Astrocyte (in vitro differentiated cells and primary cell): ENCODE measurements at places on chromosomes 6 and 20. TPM values are rescaled to one million over a fixed set of nuclear protein-coding genes. Genes with fewer than 3 reads are reported as not detected.

DNA sequence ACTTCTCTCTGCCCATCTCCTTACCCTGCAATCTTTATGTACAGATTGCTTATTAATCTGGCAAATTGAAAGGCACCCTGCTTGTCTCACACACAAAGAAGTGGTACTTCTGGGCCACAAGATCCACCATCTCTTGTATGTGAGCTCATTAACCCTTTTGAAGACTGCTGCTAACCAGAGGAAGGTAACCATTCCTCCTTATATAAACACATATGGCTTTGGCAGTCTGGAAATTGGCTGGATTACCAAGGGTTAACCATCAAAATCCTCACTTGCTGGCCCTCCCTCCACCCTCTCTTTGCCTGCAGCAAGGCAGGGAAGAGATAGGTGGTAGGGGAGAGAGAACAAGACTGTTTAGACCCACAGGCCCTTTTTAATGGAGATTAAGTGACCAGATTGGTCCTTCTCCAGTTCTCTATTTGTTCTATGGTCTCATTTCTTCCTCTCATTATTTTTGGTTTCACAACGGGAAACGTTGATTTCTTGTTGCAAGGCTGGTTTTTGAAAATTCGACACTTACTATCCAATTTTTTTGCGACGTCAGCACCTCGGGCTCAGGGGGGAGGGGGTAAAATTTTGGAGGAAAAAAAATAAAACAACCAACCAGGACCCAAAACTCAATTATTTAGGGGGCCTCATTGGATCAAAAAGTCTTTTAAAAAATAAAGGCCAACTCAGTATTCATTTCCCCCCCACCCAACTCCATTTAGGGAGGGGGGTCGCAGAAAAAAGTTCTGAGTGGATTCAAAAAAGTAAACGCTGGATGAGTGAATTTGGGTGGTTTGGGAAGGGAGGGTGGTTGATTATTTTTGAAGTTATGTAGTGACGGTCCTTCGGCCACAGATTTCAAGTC is 859 bp downstream of the PPP1R10 start:
- peaks cover 35% of the 10 kb centered on the region for H3K4me1 ChIP-seq
- H3K4me3 ChIP-seq = peak overlapping the region; percentile 100
- H3K27ac ChIP-seq = peak overlapping the region; percentile 100

DNA sequence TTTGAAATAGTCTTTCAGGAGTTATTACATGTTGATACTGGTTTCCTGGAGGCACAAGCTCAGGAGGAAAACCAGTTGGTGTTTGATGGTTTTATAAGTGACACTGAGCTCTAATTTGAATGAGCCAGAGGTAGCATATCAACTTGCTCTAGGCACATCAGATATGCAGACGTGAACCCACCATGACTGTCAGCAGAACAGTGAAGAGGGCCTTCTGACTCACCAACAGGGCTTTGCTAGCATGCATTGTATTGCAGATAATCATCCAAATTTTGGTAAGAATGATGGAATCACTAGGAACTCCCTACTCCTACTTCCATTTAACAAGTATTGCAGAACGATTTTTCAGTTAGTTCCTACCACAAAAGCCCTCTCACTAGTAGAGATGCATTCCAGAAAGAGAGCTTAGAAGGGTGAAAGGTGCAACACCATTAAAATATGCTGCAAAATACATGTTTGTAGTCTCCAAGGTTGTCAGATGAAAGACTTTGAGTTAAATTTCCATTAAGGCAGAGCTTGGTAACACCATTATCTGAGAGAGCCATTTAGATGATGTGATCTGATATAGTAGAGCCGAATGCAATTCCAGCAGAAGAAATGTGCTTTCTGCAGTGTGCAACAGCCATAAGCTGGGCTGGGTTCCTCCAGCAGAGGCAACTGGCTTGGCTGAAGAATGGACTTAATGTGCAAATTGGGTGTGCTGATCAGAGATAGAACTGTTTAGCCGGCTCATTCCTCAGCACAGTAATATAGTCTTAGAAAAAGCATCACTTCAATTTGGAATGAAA is 968.7 kb upstream of the ADGRB3 start:
- no peak overlapping the region for H3K4me3 ChIP-seq
- no peak for DNase-seq
- H3K36me3 ChIP-seq = no peaks in the 10 kb centered on the region
- no peaks in the 10 kb centered on the region for H3K4me1 ChIP-seq
- H3K27ac ChIP-seq = no peak overlapping the region

GRCh38 chr6:51768087-51768486 is 319.3 kb downstream of the PKHD1 start:
- H3K36me3 ChIP-seq = no peaks in the 10 kb centered on the region
- no peaks in the 10 kb centered on the region for H3K4me1 ChIP-seq
- H3K27me3 ChIP-seq = no peaks in the 10 kb centered on the region
- H3K27ac ChIP-seq = no peak overlapping the region
- no peak overlapping the region for H3K4me3 ChIP-seq
- DNase-seq = no peak

GRCh38 chr6:18388271-18388670 is 1.1 kb downstream of the RNF144B start:
- H3K27ac ChIP-seq = peak overlapping the region; percentile 7
- no peak for DNase-seq
- peak overlapping the region; percentile 73 for H3K4me3 ChIP-seq

DNA sequence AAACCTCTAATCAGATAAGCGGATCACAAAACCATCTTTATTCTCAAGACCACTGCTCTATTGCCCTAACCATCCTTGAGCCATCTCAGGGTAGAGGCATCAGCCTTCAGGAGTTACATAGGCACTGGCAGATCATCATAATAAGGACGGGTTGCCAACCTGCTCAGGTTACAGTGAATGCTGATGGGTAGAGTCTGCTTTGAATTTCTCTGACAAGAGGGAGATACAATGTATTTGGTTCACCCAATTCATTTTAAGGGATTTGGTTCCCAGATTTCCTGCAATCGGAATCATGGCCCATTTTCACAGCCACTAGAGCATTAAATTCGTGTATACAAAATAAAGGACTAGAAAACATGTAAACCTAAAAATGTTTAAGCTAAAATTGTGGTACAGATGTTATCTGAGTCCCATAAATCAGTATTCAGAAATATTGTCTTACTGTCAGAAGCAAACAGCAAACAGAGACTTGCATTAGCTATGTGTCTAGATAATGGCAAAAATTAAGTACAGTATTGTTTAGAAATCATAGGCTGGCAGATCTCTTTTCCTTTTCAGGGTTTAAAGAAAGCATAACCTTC is 41.9 kb upstream of the TMEM170B start:
- DNase-seq = no peak
- H3K4me3 ChIP-seq = no peak overlapping the region
- H3K4me1 ChIP-seq = peaks cover 10% of the 10 kb centered on the region

DNA sequence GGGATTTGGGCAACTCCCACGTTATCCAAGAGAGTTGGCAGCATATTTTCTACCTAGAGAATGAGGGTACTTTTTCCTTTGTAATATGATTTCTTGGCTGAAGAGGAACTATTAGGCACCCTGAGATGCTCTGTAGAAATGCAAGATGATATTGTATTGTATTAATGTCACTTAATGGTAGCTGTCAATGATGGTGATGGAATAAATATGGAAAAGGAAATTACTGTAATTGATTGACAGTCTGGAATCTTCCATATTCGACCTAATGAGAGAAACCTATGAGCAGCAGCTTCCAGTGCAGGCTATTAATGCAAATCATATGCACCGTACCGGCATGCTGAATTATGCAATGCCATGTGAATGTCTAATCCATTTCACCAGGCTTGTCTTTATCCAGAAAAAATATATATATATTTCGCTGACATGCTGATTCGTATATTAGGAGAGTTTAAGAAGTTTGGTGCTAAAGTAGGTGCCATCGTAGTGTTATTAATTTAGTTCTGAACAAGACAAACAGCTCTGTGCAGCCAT is 494.2 kb upstream of the JARID2 start:
- H3K36me3 ChIP-seq = no peaks in the 10 kb centered on the region
- no peaks in the 10 kb centered on the region for H3K4me1 ChIP-seq
- H3K4me3 ChIP-seq = no peak overlapping the region
- no peaks in the 10 kb centered on the region for H3K27me3 ChIP-seq

GRCh38 chr6:138638604-138639003 is 135.0 kb upstream of the CCDC28A start:
- H3K27me3 ChIP-seq = no peaks in the 10 kb centered on the region
- no peak overlapping the region for H3K4me3 ChIP-seq
- H3K27ac ChIP-seq = no peak overlapping the region

DNA sequence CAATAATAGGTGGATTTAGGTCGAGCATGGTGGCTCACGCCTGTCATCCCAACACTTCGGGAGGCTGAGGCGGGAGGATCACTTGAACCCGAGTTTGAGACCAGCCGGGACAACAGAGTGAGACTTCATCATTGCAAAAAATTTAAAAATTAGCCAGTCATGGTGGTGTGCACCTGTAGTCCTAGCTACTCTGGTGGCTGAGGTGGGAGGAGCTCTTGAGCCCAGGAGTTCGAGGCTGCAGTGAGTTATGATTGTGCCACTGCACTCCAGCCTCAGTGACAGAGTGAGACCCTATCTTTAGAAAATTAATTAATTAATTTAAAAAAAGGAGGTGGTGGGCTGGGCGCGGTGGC is 13.4 kb upstream of the C20orf203 start:
- no peak overlapping the region for H3K4me3 ChIP-seq
- no peaks in the 10 kb centered on the region for H3K27me3 ChIP-seq
- DNase-seq = no peak

GRCh38 chr20:3751675-3752385 is 15.7 kb downstream of the ADISSP start:
- H3K36me3 ChIP-seq = no peaks in the 10 kb centered on the region
- H3K27ac ChIP-seq = no peak overlapping the region
- peaks cover 5% of the 10 kb centered on the region for H3K4me1 ChIP-seq
- peak; percentile 18 for DNase-seq
- peaks cover 13% of the 10 kb centered on the region for H3K27me3 ChIP-seq
- H3K4me3 ChIP-seq = no peak overlapping the region

DNA sequence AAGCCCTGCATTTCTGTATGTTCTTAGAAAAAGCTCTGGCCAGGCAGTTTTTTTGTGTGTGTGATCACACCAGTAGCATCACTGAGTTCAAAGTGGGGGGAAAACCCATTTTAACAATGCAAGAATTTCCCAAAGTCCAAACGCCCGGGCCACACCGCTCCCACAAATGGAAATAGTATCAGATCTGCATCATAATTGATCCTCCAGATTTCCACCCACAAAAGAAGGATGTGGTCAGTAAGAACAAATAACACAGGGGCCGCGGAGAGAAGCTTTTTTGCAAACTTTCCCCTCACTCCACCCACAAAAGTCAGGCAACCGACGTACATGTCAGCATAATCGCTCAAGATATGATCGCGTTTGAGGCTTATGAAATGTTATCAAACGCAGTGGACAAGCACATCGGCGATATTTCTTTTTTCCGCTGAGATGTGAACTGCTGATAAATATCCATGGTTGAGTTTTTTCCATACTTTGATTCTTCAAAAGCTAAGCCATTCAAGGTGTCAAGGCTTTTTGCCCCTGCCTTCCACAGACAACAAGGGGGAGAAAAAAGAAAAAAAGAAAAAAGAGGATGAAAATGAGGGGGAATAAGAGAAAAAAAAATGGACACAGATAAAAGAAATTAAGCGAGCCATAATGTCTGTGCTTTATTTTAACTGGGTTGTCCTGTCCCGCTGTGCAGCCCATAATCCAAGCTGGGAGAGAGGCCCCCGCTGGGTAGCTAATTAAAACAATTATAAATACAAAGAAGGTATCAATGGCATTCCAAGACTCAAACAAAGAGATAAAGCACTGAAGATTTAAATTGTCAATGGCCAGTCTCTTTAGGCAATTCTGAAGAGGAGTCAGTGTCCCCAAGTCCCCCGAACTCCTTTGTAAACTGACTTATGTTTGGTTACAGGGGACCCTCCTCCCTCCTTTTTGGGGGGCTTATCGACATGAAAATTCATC is 143.5 kb downstream of the ZFP64 start:
- H3K4me1 ChIP-seq = peaks cover 20% of the 10 kb centered on the region
- DNase-seq = peak; percentile 91
- H3K4me3 ChIP-seq = peak overlapping the region; percentile 31
- H3K36me3 ChIP-seq = no peaks in the 10 kb centered on the region

GRCh38 chr20:8115436-8115835 is 16.6 kb upstream of the PLCB1 start:
- DNase-seq = no peak
- no peaks in the 10 kb centered on the region for H3K4me1 ChIP-seq
- no peaks in the 10 kb centered on the region for H3K27me3 ChIP-seq
- no peaks in the 10 kb centered on the region for H3K36me3 ChIP-seq

- DNase-seq = no peak
- H3K4me1 ChIP-seq = no peaks in the 10 kb centered on the region
- no peaks in the 10 kb centered on the region for H3K36me3 ChIP-seq
- no peak overlapping the region for H3K27ac ChIP-seq
These were observed 470.2 kb downstream of the ADGRB3 start for GRCh38 chr6:69105288-69105687.

- H3K27ac ChIP-seq = no peak overlapping the region
- no peak for DNase-seq
- H3K4me1 ChIP-seq = no peaks in the 10 kb centered on the region
- no peaks in the 10 kb centered on the region for H3K36me3 ChIP-seq
- no peak overlapping the region for H3K4me3 ChIP-seq
- peaks cover 33% of the 10 kb centered on the region for H3K27me3 ChIP-seq
These were observed 16.4 kb upstream of the UQCC2 start for GRCh38 chr6:33727932-33728331.

GRCh38 chr20:63017826-63018411 is 11.2 kb upstream of the BHLHE23 start:
- no peaks in the 10 kb centered on the region for H3K4me1 ChIP-seq
- no peak for DNase-seq
- H3K27ac ChIP-seq = no peak overlapping the region

DNA sequence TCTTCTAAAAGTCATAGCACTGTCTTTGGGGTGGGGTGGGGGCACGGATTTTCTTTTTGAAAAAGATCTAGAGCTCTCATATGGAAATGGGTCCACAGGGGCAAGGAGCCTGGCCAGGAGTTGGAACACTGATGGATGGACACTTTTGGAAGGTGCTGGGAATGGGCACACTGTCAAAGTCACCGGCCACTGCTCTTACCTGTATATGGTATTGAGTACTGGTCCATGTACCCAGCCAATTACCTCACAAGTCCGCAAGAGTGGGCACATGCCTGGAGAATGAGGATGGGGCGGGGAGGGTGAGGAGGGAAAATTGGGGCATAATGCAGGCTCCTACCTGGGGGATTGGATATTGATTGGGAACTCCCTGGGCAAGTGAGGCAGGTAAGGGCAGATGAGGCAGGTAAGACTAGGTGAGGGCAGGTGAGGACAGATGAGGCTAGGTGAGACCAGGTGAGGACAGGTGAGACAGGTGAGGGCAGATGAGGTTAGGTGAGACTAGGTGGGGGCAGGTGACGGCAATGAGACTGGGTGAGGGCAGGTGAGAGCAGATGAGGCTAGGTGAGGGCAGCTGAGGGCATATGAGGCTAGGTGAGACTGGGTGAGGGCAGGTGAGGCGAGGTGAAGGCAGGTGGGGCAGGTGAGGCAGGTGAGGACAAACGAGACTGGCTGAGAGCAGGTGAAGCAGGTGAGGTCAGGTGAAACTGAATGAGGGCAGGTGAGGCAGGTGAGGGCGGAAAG is 167.9 kb downstream of the NRN1 start:
- no peaks in the 10 kb centered on the region for H3K4me1 ChIP-seq
- no peak overlapping the region for H3K4me3 ChIP-seq
- H3K27ac ChIP-seq = no peak overlapping the region

GRCh38 chr6:150638765-150639164 is 39.1 kb downstream of the PLEKHG1 start:
- peaks cover 6% of the 10 kb centered on the region for H3K4me1 ChIP-seq
- H3K4me3 ChIP-seq = no peak overlapping the region
- no peak overlapping the region for H3K27ac ChIP-seq
- no peaks in the 10 kb centered on the region for H3K36me3 ChIP-seq
- no peaks in the 10 kb centered on the region for H3K27me3 ChIP-seq
- peak; percentile 30 for DNase-seq

The RUNX2 gene
- total RNA-seq = 26.1 and 32.6 TPM in 2 replicates

The NFS1 gene
- total RNA-seq = 30.3 and 33.0 TPM in 2 replicates

The LST1 gene
- not detected in 2 replicates for total RNA-seq

The ESR1 gene
- 0.05 TPM in 2 replicates for total RNA-seq
